CD4-positive, alpha-beta T cell (primary cell): ENCODE measurements at places on chromosomes 12 and 14.

DNA sequence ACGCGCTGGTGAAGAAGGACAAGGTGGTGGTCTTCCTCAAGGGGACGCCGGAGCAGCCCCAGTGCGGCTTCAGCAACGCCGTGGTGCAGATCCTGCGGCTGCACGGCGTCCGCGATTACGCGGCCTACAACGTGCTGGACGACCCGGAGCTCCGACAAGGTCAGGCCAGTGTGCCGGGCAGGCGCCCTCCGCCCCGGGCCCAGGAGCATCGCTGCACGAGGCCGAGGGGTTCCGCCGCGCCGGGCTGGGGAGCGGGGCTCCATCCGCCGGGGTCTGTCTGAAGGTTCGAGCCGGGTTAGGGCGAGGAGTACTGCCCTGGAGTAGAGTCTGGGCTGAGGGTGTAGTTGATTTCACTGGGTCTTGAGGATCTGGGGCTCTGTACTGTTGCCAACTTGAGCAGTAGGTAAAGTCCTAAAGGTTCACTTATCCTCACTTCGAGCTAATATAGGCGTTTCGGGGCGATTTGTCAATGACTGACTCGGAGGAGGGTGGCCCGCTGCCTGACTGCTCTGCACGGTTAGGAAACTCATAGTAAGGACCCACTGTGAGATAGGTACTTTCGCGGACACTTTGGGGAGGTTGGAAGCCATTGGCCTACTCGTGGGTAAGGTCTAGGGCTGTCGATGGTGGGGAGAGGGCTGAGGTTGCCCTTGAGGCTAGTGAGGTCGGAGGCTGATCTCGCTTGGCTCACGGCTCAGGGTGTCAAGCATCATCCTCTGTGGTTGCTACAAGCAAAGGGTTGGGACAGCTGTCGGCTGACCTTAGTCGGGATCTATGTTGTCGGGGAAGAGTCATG is 574 bp downstream of the GLRX5 start:
- DNase-seq = no peak

DNA sequence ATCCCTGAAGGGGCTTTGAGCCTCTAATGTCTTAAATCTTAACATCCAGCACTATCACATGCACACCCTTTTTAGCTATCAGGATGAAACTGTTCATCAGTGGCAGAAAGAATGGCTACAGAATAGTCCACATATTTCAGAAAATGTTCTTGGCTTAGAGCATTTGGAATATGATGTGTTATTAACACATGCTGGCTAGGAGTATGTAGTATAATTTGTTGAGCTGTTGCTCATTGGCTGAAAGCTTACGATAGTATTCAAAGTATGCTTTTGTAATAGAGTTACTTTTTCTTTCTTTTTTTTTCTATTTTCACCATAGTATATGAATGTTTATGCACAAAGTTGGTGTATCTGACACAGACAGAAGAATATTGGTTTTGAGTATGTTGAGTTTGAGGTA is 55.1 kb downstream of the MNAT1 start:
- DNase-seq = no peak

DNA sequence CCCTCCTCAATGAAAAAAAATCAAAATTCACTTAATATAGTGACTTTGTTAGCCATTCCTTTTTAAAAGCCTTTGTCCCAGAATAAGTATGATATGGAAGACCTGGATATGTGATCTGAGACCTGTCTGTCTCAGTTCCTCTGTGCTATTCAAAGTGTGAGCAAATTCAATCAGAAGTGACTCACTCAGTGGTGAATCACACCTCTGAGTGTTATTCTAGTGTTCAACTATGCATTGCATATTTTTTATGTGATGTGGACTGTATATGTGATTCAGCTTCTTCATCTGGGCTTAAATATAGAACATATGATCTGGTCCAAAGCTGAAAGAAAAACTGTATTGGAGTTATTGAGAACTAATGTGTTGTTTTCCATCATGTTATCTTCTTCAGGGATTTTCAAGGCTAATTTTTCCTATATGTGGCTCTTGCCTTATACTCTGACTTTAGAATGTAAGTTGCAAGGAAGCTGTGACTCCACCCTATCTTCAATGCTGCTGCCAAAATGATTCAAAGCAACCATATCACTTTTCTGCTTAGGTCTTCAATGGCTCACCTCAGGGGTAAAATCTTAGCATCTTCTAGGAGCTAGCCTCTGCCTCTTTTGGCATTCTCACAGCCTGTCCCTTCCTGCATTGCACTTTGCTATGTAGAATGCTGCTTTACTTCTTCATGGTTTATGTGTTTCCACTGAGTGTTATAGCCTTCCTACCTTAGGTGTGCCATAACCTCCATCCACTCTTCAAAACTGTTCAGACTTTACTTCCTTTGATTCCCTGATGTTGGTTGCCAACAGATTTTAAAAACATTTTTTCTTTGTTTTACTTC is 169.8 kb downstream of the OTOGL start:
- DNase-seq = no peak

DNA sequence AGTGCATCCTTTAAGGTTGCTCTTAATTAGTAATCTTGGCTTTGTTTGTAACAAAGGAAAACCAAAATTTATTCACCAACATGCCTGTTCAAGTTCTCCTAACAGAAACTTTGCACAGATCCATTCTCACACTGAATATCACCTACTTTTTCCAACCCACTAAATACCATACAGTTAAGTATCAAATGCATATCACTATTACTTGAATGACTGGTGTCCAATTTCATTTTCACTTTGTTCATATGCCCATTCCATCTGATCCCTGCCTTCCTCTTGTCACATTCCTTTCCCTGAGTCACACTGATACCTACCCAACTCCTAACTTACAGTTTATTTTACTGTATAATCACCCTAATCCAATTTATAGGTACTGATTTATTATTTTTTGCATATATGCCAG is 286.4 kb downstream of the NELL2 start:
- no peak for DNase-seq

DNA sequence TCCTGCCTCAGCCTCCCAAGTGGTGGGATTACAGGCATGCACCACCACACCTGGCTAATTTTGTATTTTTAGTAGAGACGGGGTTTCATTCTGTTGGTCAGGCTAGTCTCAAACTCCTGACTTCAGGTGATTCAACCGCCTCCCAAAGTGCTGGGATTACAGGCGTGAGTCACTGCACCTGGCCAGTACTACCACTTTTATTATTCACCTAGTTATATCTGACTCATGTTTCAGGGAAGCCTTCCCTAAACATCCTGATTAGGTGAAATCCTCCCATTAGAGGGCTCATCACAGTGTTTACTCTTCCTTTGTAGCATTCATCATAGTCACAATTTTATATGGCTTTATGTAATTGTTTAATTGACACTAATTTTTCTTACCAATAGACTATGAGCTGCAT is 295.3 kb upstream of the SOX5 start:
- DNase-seq = no peak

DNA sequence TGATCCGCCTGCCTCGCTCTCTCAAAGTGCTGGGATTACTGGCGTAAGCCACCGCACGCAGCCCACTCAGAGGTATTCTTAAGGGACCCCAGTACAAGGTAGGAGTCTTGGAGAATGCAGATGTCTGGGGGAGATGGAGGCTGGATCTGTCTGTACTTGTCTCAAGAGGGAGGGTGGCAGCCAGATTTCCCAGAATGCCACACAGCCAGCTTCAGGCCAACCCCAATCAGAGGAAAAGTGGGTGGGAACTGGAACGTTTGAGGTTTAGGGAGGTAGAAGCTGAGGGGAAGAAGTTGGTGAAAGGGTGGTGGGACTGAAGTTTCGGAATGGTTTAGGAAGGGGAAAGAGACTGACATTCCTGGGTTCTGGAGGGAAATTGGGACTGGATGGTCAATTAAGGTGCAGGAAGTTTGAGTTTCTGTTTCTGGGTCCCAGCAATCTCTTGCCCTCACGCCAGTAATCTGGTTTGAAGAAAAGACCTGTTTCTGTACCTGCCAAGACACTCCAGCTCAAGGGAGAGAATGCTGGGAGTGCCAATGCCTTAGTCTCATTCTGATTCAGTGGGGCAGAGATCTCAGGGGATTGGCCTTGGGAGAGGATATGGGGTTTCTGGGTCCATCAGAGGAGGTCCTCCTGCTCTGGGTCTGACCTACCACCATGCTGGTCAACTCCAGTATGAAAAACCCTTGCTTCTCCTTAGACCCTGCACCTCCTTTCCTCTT is 8.1 kb upstream of the ZNF385A start:
- DNase-seq = no peak
